ENCODE measurements at places on chromosomes 2 and 18.

- DNase-seq, result no peak
These were observed 5.5 kb downstream of the WDR33 start for GRCh38 chr2:127805491-127805890.

DNA sequence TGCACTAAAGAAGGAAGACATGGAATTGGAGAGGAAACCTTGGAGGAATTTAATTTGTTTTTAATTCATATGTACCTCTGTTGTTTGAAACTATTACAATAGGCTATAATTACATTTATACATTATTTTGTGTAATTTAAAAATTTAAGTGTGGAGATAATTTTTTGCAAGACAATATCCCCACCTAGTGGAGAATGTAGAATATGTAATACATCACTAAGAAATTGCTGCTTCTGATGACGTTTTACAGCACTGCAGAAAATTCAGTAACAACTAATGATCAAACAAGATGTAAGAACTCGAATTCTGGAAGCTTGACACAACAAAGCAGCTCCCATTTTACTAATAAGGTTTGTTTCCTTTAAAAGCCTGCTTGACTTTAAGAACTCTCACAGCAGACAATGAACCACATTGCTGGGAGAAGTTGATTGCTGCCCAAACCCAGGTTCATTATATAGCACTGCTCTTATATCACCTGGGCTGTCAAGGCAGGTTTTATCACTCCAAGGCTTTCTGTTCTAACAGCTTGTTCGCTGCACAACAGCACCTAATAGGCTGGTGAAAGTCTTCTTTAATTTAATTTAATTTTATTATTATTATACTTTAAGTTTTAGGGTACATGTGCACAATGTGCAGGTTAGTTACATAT lies 53.4 kb downstream of the THADA start:
- DNase-seq, result no peak

- no peak for DNase-seq
These were observed 1368.0 kb upstream of the LRRTM1 start for GRCh38 chr2:81672516-81672915.

GRCh38 chr18:6607343-6607742 lies 122.2 kb upstream of the ARHGAP28 start:
- no peak for DNase-seq

- DNase-seq, result no peak
These were observed 668 bp downstream of the NFU1 start for GRCh38 chr2:69436596-69436937.

- no peak for DNase-seq
These were observed 33.1 kb upstream of the ZFP36L2 start for GRCh38 chr2:43259512-43259911.

- DNase-seq, result no peak
These were observed 205.3 kb upstream of the ST6GAL2 start for GRCh38 chr2:107091163-107091864.

GRCh38 chr2:183260527-183260926 lies 136.3 kb downstream of the NUP35 start:
- DNase-seq, result no peak

DNA sequence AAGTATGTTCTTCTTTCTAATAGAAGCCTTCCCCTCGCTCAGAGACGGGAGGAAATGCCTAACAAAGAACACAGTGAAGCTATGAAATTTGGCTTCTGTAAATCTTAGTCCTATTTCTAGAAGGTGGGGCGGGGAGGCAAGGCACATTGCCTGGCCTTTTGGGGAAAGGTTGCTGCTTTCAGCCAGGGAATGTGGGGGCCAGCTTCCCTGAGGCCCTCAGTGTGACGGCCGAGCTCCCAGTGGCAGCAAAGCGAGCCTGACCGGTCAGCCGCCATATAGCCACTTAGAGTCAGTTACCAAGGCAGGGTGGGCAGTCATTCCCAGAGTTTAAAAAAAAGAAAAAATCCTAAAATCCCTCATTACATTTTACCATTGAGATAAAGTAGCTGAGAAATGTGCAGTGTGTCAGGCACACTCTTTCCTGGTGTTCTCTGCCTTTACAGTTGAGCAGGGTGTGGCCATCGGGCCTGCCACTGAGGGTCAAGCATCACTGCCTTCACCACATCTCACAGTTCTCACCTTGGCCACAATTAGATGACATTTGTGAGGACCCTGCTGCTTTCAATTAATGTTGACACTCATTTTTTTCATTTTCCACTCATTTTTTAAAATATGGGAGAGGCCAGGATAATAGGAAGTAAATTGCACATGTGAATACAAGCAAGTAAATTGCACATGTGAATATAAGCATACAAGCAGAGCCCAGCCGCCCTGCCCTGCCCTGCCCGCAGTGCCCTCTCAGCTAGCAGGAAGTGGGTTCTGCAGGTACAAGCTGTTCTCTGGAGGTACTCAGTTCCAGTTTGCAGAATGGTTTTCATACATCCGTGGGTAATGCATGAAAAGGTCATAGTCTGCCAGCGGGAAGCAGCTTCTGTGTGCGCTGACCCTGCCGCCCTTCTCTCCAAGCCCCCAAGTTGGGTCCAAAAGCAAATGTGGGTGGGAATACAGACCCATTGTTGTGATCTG lies 76.9 kb downstream of the WDSUB1 start:
- no peak for DNase-seq

DNA sequence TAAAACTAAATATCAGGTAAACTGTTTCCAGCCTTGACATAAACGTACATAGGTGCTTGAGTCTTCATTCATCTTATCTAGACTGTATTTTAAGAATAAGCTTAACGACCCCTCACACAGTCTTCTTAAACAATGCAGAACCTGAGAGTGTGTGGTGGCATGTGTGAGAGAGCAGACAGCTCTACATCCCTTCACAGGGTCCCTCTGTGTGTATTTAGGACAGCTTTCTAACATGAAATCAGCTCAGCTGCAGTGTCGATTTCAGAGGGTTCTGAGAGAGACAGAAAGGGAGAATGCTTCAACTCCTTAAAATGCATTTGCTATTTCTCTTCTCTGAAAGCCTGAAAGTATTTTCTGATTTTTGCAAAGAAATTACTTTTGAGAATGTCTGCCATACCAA lies 185.2 kb downstream of the GRB14 start:
- no peak for DNase-seq

- DNase-seq, result peak; percentile 24
These were observed 46.6 kb downstream of the CDK15 start for GRCh38 chr2:201852878-201853415.

DNA sequence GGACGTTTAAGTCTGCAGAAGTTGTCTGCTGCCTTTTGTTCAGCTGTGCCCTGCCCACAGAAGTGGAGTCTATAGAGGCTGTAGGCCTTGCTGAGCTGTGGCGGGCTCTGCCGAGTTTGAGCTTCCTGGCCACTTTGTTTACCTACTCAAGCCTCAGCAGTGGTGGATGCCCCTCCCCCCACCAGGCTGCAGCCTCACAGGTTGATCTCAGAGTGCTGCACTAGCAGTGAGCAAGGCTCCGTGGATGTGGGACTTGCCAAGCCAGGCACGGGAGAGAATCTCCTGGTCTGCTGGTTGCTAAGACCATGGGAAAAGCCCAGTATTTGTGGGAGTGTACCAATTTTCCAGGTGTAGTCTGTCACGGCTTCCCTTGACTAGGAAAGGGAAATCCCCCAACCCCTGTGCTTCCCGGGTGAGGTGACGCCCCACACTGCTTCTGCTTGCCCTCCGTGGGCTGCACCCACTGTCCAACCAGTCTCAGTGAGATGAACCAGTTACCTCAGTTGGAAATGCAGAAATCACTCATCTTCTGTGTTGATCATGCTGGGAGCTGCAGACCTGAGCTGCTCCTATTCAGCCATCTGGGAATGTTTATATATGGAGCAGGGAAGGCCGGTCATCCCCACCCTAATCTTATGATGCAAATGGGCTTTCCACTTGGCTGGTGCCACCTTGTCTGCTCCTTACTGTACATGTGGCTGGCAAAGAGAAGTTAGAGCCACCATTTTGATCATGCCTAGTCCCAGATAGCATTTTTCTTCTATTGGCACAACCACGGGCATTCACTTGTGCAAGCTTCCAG lies 156.9 kb upstream of the ITGA6 start:
- no peak for DNase-seq

- no peak for DNase-seq
These were observed 122.4 kb downstream of the PTGR3 start for GRCh38 chr18:75086494-75087034.

- DNase-seq, result peak; percentile 62
These were observed 89.6 kb upstream of the PPP1CB start for GRCh38 chr2:28662044-28662443.

- no peak for DNase-seq
These were observed 97.0 kb downstream of the MBP start for GRCh38 chr18:77035380-77036187.

- no peak for DNase-seq
These were observed 2.4 kb upstream of the TP53I3 start for GRCh38 chr2:24087032-24087431.

DNA sequence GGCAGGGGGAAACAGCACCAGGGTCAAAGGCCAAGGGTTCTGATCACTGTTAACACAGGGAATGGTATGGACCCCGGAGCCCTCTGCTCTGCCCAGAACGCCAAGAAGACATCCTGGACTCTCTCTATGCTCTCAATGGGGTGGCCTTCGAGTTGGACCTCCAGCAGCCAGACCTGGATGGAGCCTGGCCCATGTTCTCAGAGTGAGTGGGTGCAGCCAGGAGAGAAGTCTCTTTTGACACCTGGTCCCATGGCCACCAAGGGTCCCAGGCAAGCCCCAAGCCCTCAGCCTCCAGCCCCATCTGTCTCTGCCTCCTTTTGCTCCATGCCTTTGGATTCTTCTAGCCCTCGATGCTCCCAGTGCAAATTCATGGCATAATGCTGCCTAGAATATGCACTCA lies 4.1 kb downstream of the RUFY4 start:
- DNase-seq, result no peak

DNA sequence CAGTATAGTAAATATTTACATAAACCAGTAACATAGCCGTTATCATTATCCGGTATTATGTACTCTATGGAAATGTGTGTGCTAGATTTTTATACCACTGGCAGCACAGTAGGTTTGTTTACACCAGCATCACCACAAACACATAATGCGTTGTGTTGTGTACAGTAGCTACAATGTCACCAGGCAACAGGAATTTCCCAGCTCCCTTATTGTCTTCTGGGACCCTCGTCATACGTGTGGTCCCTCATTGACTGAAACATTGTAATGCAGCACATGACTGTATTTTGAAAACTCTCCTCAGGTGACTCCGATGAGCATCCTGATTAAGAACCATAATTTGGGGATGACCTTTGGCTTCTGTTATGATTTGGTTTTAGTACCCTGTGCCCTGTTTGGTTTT lies 31.3 kb downstream of the EHD3 start:
- no peak for DNase-seq

- no peak for DNase-seq
These were observed 169.4 kb downstream of the SMAD7 start for GRCh38 chr18:48781163-48781987.
